ENCODE measurements at places on chromosomes 5 and 9. TPM values are rescaled to one million over a fixed set of nuclear protein-coding genes. Genes with fewer than 3 reads are reported as not detected.

The CCNJL gene
- not detected for total RNA-seq

The LCN2 gene
- total RNA-seq, result not detected

The FAM221B gene
- total RNA-seq, result not detected

The PDZD2 gene
- 0.64 TPM for total RNA-seq

The IGFBPL1 gene
- not detected for total RNA-seq

GRCh38 chr5:180093651-180094382 lies 22.3 kb upstream of the RNF130 start:
- H3K36me3 ChIP-seq, result no peaks in the 10 kb centered on the region
- H3K27ac ChIP-seq, result no peak overlapping the region
- H3K4me1 ChIP-seq, result peaks cover 8% of the 10 kb centered on the region

DNA sequence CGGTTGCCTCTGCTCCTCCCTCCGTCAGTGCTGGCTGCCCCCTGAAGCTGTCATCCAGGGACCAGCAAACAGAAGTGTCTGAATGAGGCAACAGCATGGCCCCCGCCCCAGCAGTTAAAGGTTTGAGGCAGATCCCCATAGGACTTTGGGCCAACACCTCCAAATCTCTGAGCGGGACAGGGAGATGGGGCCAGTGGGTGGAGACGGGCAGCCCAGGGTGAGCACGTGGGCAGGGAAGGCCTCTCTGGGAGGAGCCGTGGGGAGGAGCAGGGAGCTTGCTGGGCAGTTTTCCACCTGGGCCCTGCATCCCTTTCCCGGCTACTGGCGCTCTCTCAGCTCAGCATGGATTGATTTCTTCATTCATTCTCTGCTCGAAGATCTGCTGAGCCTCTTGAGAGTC lies 39.1 kb upstream of the NOTCH1 start:
- H3K27ac ChIP-seq, result no peak overlapping the region
- no peaks in the 10 kb centered on the region for H3K36me3 ChIP-seq
- peaks cover 12% of the 10 kb centered on the region for H3K4me1 ChIP-seq
- no peak for DNase-seq

DNA sequence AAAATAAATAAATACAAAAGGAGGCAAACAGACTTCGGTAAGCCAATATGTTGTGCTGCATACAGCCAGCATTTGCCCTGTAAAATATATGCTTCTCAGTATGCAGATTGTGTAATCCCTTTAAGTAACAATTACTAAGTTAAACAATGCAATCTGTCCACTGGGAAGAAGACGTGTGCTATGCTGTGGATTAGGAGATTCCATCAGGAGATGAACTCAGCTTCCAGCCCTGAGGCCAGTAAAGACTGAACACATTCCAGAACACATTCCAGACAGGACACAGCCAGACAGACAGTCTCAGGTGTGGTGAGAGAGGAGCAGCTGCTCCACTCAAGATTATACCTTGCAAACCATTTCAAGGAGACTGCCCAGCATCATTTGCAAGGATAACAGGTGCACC lies 97.8 kb downstream of the MPDZ start:
- no peak for DNase-seq
- no peaks in the 10 kb centered on the region for H3K27me3 ChIP-seq
- H3K27ac ChIP-seq, result no peak overlapping the region
- H3K4me3 ChIP-seq, result no peak overlapping the region

GRCh38 chr5:124064956-124065355 lies 553.0 kb downstream of the CSNK1G3 start:
- no peak for DNase-seq
- no peaks in the 10 kb centered on the region for H3K36me3 ChIP-seq
- H3K4me1 ChIP-seq, result no peaks in the 10 kb centered on the region

DNA sequence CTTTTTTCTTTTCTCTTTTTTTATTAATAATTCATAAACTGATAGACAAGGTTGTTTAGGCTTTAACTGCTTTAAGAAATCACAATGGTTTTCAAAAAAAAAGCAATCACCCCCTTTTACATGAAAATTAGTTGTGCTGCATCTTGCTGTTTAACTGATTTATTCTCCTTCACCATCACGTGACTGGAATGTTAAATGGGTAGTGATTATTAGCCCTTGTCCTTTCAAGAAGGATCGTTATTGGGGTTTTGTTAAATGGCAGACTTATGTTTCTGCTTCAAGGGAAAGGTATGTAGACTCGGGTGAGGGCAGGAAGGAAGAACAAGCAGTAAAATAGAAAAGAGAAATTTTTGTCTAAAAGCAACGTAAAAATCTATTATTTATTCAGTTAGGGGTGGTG lies 175.6 kb upstream of the TLE4 start:
- no peak overlapping the region for H3K27ac ChIP-seq
- no peak overlapping the region for H3K4me3 ChIP-seq
- no peaks in the 10 kb centered on the region for H3K36me3 ChIP-seq
- no peak for DNase-seq

Data from CD4-positive, alpha-beta memory T cell (primary cell).